Activated naive CD4-positive, alpha-beta T cell treated with Interleukin-2 at 50 U/mL for 16 hours (primary cell): ENCODE measurements at places on chromosomes 11 and 22.
A peak's percentile ranks its signal among the peaks of the same experiment; 100 is the strongest.

GRCh38 chr11:57653163-57653562 lies 3.5 kb upstream of the YPEL4 start:
- no peak for DNase-seq

DNA sequence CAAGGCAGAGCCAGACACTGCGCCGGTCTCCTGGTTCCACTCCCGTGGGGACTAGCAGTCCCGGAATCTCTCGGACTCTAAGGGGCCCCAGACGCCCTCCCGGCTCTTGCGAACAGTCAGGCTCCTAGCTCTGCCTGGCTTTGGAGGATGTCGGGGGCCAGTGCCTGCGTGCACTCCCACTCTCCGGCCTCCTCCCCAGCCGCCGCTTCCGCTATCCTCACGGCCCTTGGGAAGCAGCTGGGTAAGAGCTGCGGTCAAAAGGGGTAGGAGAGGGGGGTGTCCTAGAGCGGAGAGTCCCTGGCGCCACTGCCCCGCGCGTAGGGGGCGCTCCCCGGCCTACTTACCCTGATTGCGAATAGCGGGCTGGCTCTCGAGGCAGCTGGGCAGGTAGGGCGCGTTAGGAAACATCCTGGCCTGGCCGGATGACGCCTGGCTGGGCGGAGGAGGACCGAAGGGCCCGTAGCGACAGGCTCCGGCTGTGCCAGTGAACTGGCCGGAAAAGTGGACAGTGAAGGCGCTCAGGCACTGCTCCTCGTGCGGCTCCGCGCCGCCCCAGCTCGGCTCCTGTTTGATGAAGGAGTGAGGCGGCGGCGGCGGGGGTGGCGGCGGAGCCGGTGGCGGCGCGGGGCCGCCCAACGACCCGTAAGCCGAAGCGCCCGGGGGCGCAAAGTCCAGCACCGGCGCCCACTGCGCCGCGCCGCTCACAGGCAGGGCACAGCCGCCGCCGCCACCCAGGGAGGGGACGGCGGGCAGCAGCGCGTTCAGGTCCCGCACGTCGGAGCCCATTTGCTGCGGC lies 785 bp downstream of the WT1 start:
- no peak for DNase-seq

DNA sequence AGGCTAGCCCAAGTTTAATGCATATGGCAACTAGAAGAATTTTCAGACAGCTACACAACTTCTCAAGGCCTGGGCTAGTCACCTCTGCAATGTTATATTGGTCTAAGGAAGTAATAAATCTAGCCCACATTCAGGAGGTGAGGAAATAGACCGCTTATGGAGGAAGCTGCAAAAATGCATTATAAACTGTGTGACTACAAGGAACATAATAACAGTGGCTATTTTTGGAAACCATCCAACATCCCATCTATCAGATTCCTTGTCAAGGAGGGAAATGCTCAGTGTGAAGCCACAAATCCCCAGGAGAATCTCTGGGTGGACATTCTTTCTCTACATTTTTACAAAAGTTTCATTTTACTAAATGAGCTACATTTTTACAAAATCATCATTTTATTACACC lies 76.1 kb downstream of the BBOX1 start:
- DNase-seq, result no peak

DNA sequence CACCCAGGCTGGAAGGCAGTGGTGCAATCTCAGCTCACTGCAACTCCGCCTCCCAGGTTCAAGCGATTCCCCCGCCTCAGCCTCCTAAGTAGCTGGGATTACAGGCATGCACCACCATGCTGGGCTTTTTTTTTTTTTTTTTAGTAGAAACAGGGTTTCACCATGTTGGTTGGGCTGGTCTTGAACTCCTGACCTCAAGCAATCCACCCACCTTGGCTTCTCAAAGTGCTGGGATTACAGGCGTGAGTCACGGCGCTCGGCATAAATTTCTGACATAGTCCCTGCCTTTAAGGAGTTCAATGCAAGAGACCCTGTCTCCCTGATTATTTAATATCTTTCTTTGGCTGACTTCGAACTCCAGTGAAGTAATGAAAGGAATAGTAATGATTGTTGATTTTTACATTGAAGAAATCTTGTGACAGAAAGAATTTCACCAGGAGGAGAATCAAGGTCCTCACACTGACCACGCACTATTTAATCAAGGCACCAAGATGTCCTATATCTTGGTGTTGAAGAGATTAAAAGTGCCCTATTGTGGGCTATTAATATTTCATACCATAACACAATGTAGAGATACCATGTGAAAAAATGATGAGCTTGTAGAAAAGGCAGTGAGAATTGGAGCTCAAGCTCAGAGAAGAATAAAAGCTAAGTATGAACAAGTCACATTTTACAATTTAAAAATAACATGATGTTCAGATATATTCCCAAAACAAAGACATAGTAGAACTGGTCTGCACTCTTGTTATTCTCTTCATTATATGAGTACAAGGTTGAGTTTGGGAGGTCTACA lies 71.6 kb upstream of the BLID start:
- no peak for DNase-seq

DNA sequence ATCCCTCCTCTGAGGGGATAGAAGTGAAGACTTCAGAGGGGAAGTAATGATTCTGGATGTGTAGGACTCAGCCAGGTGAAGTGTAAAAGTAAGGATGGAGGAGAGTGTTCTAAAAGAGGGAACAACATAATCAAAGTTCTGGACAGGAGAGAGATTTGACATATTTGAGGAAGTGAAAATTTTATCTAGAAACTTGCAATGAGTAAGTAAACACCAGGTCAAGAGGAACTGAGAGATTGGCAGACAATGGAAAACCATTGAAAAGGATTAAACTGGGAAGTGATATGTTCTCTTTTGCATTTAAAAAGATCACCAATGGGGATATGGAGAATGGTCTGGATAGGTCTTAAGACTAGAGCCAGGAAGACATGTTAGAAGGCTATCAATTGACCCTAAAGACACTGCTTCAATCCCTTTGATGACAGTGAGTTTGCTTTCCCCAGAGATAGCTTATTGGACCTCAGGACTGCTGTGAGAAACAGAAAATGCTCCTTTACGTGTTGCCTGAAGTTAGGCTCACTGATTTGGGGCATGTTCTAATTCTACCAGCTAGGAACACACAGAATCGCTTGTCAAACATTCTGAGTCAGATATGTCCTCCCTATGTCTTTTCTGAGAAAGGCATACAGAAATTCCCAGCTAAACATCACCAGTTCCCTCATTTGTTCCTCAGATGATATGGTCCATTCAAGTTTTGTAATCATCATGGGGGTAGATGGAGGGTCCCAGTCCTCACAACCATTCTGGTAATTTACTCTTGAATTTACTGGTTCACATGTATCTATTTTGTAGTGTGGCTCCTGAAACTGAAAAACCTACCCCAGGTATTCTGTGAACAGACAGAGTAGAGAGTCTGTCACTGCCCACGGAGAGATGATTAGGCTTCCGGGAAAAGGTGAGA lies 144.9 kb downstream of the MAML2 start:
- no peak for DNase-seq

DNA sequence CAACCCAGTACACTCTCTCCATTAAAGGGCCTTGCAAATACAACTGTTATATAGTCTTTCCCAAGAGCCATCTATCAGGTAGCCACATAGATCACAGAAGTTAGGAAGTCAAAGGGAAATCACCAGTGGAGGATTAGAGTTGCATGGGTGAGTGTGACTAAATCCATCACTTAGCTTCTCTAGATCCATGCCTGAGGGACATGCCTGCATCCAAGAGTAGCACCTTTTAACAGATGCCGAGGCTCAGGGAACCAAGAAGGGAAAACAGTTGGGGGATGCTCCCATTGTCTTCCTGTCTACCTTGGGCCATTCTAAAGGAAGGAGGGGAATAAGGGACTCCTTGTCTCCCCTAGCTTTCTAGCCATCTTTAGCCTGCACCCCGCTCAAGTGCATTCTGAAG lies 77.9 kb downstream of the XRRA1 start:
- DNase-seq, result no peak

DNA sequence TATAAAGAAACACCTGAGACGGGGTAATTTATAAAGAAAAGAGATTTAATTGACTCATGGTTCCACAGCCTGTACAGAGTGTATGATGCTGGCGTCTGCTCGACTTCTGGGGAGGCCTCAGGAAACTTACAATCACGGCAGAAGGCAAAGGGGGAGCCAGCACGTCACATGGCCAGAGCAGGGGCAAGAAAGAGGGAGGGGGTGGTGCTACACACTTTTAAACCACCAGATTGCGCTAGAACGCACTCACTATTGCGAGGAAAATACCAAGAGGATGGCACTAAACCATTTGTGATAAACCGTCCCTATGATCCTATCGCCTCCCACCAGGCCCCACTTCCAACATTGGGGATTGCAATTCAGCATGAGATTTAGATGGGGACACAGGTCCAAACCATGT lies 79.7 kb upstream of the CARD18 start:
- DNase-seq, result no peak

GRCh38 chr11:111018566-111018965 lies 227.0 kb upstream of the POU2AF2 start:
- no peak for DNase-seq

DNA sequence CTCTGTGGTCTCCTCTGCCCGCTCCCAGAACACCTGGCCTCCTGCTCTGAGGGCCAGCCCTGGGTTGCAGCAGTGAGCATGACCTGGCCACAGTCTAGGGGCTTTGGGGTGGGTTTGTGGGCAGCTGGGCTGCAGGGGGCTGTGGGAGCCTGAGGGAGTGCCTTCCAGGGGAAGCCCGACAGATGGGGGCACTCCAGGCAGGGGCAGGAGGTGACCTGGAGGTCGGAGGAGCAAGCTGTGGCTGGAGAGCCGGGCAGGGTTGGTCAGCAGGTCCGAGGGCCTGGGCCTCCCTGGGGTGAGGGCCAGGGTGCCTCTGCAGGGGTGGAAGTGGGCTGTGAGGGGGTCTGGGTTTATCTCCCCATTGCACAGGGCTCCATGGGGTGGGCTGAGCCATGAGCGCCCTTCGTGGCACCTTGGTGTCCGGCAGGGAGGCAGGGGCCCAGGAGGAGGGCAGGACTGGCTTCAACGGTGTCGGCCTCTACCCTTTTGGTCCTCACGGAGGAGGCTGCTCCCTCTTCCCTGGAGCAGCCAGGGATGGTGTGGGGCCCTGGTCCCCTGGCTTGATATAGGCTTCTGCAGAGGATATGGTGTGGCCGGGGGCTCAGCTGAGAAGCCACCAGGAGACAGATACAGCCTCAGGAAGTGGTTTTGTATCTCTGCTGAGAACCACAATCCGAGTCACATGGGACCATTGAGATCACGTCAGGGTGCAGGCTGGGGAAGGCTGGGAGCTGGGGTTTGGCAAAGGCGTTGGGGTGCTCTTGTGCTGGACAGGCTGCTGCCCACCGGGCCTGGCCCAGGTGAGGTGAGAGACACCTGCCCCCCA lies 22.3 kb downstream of the KCNQ1 start:
- peak; percentile 27 for DNase-seq

DNA sequence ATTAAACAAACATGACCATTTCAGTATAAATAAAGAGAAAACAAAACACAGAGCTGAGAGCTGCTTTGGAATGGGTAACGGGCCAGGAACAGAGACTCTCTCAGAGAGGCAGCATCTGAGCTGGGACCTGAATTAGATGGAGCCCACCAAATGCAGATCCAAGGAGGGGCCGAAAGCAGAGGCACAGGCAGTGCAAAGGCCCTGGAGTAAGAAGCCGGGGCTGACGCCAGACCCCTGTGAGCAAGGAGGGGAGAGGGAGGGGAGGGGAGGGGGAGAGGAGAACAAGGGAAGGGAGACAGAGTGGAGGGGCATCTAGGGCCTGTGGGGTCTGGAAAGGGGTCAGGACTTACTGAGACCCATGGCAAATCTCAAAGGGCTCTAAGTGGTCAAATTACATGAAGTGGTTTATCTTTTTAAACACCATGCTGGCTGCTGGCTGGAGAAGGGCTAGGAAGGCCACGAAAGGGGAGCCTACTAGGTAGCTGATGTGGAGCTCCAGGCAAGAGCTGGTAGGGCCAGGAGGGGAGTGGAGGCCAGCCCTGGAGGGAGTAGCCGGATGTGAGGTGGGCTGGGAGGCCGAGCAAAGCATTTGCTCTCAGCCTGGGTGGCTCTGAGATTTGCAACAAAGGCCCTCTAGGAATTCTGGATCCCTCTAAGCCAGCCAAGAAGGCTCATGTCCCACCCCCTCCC lies 3.2 kb downstream of the OSBPL5 start:
- no peak for DNase-seq

DNA sequence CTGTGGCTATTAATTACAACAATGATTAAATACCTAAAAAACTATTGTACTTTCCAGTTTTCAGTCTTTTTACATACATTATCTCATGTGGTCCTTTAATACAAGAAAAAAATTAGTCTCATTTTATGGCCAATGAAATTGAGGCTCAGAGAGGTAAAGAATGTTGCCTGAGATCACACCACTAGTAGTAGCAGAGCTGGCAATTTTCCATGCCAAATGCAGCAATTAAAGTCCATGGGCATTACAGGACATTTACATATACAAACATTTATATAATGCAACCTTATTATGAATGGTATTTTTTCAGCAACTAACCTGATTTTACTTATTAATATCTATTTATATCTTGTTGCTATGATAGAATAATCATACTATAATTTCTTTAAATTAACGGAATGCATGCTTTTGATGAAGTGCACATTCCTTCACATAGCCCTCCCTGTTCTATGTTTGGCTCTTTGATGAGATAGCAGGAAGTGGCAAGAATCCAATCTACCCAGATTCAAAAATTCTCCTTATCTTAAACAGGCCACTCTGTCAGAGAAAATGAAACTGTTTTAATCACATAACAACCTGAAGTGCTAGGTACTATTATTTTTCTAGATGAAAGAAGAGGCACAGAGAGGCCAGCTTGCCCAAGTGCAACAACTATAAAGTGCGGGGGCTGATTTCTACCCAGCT lies 120.9 kb upstream of the LDLRAD3 start:
- no peak for DNase-seq
